ENCODE measurements at places on chromosomes 4 and X.

- H3K4me3 ChIP-seq: no peak overlapping the region
- H3K27me3 ChIP-seq: peaks cover 29% of the 10 kb centered on the region
- no peak overlapping the region for H3K27ac ChIP-seq
- DNase-seq: no peak
- peaks cover 25% of the 10 kb centered on the region for H3K36me3 ChIP-seq
Observed at GRCh38 chr4:122832732-122833131, 6.1 kb downstream of the FGF2 start.

GRCh38 chr4:87677731-87678130 is 27.7 kb downstream of the DMP1 start:
- H3K27me3 ChIP-seq: peaks cover 5% of the 10 kb centered on the region
- no peaks in the 10 kb centered on the region for H3K4me1 ChIP-seq
- H3K4me3 ChIP-seq: no peak overlapping the region
- peaks cover 14% of the 10 kb centered on the region for H3K36me3 ChIP-seq

DNA sequence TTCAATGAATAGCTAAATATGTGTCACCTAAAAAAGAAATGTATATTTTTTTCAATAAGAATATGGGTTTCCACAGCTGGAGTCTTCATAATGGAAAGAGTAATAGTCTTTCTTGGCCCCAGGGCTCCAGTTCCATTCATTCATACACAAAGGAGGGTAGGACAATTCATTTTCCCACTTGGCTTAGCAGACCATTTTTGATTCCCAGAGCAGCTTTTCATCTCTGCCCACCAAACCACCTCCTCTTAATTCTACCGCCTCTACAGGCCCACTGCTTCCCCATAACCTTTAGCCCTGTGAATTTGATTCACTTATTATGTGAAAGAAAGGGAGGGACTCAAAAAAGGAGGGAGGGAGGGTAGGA is 129.9 kb upstream of the PAK3 start:
- H3K27me3 ChIP-seq: no peaks in the 10 kb centered on the region
- no peak overlapping the region for H3K27ac ChIP-seq
- H3K4me1 ChIP-seq: peaks cover 11% of the 10 kb centered on the region
- DNase-seq: no peak

GRCh38 chrX:2162695-2163094 is 338.1 kb downstream of the DHRSX start:
- no peak overlapping the region for H3K4me3 ChIP-seq
- H3K4me1 ChIP-seq: no peaks in the 10 kb centered on the region
- peaks cover 13% of the 10 kb centered on the region for H3K27me3 ChIP-seq
- peaks cover 23% of the 10 kb centered on the region for H3K36me3 ChIP-seq
- DNase-seq: no peak
- no peak overlapping the region for H3K27ac ChIP-seq

- no peak overlapping the region for H3K4me3 ChIP-seq
- no peak for DNase-seq
- no peaks in the 10 kb centered on the region for H3K27me3 ChIP-seq
- H3K27ac ChIP-seq: peak overlapping the region; percentile 78
- H3K4me1 ChIP-seq: no peaks in the 10 kb centered on the region
Observed at GRCh38 chr4:115648786-115649185, 535.4 kb upstream of the NDST4 start.

GRCh38 chr4:113336556-113336955 is 287.1 kb downstream of the ANK2 start:
- H3K27me3 ChIP-seq: no peaks in the 10 kb centered on the region
- DNase-seq: no peak
- H3K4me3 ChIP-seq: no peak overlapping the region
- H3K4me1 ChIP-seq: peaks cover 40% of the 10 kb centered on the region

DNA sequence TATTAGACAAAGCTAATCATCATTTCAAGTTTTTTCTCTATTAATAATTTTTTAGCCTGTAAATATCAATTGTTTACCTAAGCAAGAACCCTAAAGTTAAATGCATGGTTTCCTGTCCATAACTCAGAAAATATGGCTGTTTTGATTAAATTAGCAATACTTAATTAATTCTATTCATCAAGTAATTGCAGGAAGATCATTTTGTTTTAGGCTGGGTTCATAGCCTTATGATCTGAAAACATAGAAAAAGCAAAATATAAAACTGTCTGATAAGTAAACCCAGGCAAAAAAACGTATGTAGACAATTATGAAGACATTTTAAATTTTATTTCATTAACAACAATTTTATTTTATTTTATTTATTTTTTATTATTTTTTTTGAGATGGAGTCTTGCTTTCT is 219.1 kb downstream of the EVC2 start:
- H3K27me3 ChIP-seq: no peaks in the 10 kb centered on the region
- no peak for DNase-seq
- H3K4me3 ChIP-seq: no peak overlapping the region
- H3K27ac ChIP-seq: no peak overlapping the region
- H3K36me3 ChIP-seq: peaks cover 5% of the 10 kb centered on the region

- H3K27ac ChIP-seq: no peak overlapping the region
- no peak overlapping the region for H3K4me3 ChIP-seq
- H3K36me3 ChIP-seq: no peaks in the 10 kb centered on the region
- H3K27me3 ChIP-seq: peaks cover 44% of the 10 kb centered on the region
Observed at GRCh38 chrX:69507500-69507789, 3.3 kb downstream of the NALF2 start.

- H3K4me1 ChIP-seq: peaks cover 31% of the 10 kb centered on the region
- no peak overlapping the region for H3K4me3 ChIP-seq
- no peaks in the 10 kb centered on the region for H3K27me3 ChIP-seq
- DNase-seq: no peak
- no peaks in the 10 kb centered on the region for H3K36me3 ChIP-seq
- H3K27ac ChIP-seq: no peak overlapping the region
Observed at GRCh38 chr4:16290681-16291420, 64.6 kb upstream of the TAPT1 start.

DNA sequence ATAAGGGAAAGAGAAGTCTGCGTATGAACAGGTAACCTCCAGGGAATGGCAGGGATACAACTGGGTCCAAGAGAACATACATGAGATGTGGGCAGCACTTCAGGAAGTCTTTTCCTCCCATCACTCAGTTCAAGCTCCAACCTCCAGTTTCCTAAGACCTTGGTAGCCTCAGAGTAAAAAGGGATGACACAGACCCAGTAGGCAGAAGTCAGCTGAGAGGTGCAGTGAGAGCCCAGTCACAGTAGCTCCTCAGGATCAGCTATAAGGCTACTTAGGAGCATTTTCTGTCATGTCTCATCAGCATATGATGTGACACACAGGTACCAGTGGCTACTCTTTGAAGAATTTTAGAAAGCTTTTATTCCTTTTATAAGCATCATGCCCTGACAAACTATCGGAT is 12.5 kb upstream of the STS start:
- peaks cover 41% of the 10 kb centered on the region for H3K36me3 ChIP-seq
- DNase-seq: no peak
- peaks cover 4% of the 10 kb centered on the region for H3K27me3 ChIP-seq
- H3K27ac ChIP-seq: no peak overlapping the region
- no peak overlapping the region for H3K4me3 ChIP-seq

GRCh38 chr4:142355421-142355930 is 490.6 kb downstream of the INPP4B start:
- H3K4me3 ChIP-seq: no peak overlapping the region
- DNase-seq: no peak
- H3K4me1 ChIP-seq: peaks cover 64% of the 10 kb centered on the region
- H3K27ac ChIP-seq: no peak overlapping the region

DNA sequence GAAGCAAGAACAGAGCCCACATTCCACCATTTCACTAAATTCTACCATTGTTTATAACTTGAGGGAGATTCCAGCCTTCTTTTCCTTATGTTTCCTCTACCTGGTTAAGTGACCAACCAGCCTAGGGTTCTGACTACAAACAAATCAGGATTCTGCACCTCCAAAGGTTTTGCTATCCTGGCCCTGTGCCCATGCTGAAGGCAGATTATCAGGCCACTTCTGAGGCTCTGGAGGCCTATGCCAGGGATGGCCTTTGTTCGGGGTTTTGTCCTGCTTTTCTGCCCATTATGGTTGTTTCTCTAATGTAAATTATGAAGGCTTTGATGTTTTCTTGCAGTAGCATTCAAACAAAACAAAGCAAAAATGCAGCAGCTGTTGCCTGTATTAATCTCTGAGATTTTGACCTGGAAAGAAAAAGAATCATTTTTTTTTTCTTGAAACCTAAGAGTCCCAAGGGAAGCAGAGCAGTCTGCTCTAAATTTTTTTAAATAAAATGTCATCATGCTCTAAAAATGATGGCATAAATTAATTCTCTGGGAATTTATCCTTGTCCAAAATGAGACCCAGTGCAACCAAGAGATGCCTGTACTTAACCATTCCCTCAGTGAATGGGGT is 55.6 kb downstream of the RNF150 start:
- no peaks in the 10 kb centered on the region for H3K27me3 ChIP-seq
- H3K4me3 ChIP-seq: no peak overlapping the region
- no peaks in the 10 kb centered on the region for H3K36me3 ChIP-seq

DNA sequence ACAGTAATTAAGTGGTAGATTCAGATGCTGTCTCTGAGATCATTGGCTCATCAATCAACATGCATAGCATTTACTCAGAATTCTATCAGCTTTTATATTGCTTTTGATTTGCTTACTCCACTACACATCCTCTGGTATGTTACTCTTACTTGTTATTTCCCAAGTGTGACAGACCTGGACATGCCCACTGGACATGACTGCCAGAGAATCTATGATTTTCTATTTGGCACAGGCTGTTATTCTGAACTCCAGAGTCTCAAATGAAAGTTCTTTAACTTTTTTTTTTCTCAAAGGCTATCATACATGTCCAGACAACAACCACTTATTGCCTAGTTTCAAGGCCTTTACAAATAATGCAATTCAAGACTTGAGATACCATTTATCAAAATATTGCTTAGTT is 116.1 kb upstream of the ARHGAP24 start:
- H3K4me1 ChIP-seq: no peaks in the 10 kb centered on the region
- no peak overlapping the region for H3K4me3 ChIP-seq
- H3K27me3 ChIP-seq: peaks cover 8% of the 10 kb centered on the region
- no peak overlapping the region for H3K27ac ChIP-seq
- no peak for DNase-seq

GRCh38 chr4:42747971-42748370 is 91.1 kb upstream of the ATP8A1 start:
- no peak for DNase-seq
- H3K27ac ChIP-seq: no peak overlapping the region
- H3K4me1 ChIP-seq: no peaks in the 10 kb centered on the region
- no peak overlapping the region for H3K4me3 ChIP-seq
- H3K36me3 ChIP-seq: no peaks in the 10 kb centered on the region

DNA sequence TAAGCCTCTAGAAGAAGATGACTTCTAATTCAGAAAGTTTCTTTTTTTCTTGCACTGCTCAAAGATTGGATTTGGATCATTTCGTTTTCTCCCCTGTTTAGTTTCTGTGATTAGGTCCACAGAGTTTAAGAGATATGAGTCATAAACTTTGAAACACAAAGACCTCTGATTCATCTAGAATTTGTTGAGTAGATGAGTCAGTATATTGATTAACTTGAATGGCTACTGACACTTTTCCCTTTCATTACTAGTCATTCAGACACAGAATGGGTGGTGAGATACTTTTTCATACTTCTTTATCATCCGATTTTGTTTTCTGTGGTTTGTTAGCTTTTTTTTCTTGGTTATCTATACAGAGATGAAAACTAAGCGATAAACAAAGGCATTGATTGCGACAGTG is 34.1 kb upstream of the AFF2 start:
- H3K4me3 ChIP-seq: no peak overlapping the region
- H3K27ac ChIP-seq: no peak overlapping the region
- H3K27me3 ChIP-seq: no peaks in the 10 kb centered on the region
- DNase-seq: no peak
- no peaks in the 10 kb centered on the region for H3K4me1 ChIP-seq

- H3K36me3 ChIP-seq: peaks cover 16% of the 10 kb centered on the region
- peaks cover 6% of the 10 kb centered on the region for H3K27me3 ChIP-seq
- H3K4me1 ChIP-seq: peaks cover 60% of the 10 kb centered on the region
Observed at GRCh38 chrX:17374619-17375366, at the start of gene NHS. Gene NHS (plus strand): TSS chrX:17375200. CDS start chrX:17375758, 558 bp downstream.

DNA sequence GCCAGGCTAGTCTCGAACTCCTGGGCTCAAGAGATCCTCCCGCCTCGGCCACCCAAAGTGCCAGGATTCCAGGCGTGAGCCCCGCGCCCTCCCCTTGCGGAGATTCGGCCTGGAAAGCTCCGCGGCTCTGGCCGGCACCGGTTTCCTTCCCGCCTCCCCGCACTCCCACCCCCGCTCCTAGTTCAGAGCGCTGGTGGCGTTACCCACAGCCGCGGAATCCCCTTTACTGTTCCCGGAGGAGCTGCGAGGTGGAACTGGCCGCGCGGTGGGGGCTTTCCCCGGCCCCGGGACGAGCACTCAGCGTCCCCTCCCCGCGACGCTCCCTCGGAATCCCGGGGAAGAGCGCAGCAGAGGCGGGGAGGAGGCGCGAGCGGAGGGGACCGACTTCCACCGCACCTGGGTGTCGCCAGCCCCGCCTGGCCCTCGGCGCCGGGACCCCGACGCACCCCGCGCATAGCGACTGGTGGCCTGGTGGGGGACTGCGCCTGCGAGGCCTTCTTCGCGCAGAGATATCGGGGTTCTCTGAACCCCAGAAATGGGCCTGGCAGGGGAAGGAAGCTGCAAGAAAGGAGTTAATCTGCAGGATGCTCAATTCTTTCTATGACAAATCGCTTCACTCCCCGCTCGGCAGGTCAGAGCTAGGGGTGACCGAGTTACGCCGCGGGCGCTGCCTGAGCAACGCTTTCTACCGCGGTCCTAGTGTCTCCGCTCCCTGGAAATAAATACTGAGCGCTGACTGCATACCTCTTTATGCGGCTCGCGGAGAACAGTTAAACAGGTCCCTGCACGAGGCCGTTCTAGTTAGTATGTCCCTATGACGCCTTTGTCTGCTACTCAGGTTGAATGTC is 14.6 kb upstream of the SLC25A4 start:
- H3K27me3 ChIP-seq: peaks cover 59% of the 10 kb centered on the region
- H3K4me1 ChIP-seq: peaks cover 2% of the 10 kb centered on the region
- no peaks in the 10 kb centered on the region for H3K36me3 ChIP-seq

GRCh38 chr4:52670121-52670520 is 11.0 kb upstream of the USP46 start:
- H3K27ac ChIP-seq: no peak overlapping the region
- H3K27me3 ChIP-seq: peaks cover 3% of the 10 kb centered on the region
- peaks cover 7% of the 10 kb centered on the region for H3K36me3 ChIP-seq
- H3K4me1 ChIP-seq: no peaks in the 10 kb centered on the region

- H3K4me1 ChIP-seq: peaks cover 22% of the 10 kb centered on the region
- DNase-seq: no peak
- H3K36me3 ChIP-seq: peaks cover 42% of the 10 kb centered on the region
- no peaks in the 10 kb centered on the region for H3K27me3 ChIP-seq
- H3K4me3 ChIP-seq: no peak overlapping the region
- no peak overlapping the region for H3K27ac ChIP-seq
Observed at GRCh38 chr4:1938027-1938426, 66.8 kb downstream of the NSD2 start.

DNA sequence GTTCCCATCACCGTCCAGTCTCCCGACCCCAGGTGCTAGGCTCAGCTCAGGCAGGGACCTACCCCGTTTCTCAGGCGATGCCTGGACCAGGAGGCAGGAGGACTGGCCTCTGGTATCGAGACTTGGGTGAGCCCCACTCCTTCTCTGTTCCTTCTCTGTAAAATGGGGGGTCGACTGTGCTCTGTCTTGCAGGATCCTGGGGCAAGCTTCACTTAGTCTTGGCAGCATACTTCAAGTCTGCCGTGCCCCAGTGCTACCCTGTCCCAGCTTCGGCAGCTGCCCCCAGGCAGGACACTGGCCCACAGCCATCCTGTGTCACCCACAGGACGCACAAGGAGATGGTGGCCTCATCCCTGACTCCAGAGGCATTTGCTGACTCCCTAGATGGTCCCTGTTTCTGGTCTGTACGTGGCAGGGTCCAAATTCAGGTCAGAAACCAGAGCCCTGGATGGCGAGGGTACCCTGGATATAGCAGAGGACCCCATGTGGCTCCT is 7.0 kb upstream of the HAUS7 start:
- H3K4me3 ChIP-seq: no peak overlapping the region
- DNase-seq: no peak
- H3K27ac ChIP-seq: no peak overlapping the region
- H3K27me3 ChIP-seq: peaks cover 4% of the 10 kb centered on the region

Measured in nephron progenitor cell (in vitro differentiated cells).